ENCODE measurements at places on chromosomes 1 and 21.

DNA sequence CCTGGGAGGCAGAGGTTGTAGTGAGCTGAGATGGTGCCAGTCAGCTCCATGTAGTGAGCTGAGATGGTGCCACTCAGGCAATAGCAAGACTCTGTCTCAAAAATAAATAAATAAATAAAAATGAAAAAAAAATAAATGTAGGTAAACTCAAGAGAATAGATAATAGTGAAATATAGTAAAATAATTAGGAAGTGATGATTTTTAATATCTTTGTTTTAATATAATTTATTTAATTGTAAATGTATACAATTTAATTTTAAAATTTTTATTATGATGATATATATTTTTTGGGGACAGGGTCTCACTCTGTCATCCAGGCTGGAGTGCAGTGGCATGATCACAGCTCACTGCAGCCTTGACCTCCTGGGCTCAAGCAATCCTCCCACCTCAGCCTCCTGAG lies 19.6 kb upstream of the SERINC2 start:
- no peak for DNase-seq

DNA sequence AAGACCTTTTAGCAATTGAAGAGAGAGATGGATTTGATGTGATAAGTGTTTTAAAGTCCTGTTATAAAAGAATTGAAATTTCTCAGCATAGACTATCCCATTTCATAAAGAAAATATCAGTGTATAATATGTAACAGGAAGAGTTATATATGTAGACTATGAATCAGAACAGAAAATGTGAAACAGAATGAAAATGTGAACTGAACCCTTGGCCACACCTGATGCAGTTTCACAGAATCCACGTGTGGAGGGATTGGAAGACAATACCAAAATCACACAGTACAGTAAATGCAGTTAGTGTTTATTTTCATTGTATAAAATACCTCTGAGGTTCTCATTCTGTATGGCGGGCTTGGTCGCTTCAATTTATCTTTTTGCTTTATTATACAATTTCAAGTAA lies 9.9 kb upstream of the SLAMF1 start:
- no peak for DNase-seq

GRCh38 chr1:231353086-231353485 lies 15.0 kb downstream of the SPRTN start:
- no peak for DNase-seq

DNA sequence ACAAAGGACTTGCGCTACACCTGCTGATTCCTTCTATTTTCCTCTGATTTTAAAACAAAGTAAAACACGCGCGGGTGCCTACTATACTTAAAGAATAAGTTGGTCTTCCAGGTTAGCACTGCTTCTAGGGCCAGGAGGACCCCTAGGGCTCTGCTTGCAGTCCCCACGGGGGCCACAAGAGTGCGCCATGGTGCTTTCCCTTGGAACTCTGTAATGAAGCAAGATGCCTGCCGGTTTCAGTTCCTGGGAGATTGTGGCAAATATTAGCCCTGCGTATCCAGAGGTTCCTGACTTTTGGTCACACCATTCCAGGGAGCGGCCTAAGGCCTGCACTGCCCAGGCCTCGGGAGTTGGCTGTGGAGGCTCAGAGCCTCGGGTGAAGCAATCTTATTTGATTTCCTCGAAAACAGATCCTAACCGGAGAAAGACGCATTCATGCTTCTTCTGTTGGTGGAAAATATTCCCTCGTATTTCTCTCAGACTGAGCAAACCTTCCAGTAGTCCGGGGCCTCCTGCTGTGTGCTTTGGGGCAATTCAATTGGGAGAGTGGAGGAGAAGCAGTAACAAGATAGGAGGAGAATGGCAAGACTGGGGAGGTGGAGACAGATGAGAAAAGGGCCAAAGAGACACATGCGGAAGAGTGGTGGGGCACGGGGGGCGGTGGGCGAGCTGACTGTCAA lies 25.3 kb downstream of the ADAM30 start:
- peak; percentile 41 for DNase-seq

DNA sequence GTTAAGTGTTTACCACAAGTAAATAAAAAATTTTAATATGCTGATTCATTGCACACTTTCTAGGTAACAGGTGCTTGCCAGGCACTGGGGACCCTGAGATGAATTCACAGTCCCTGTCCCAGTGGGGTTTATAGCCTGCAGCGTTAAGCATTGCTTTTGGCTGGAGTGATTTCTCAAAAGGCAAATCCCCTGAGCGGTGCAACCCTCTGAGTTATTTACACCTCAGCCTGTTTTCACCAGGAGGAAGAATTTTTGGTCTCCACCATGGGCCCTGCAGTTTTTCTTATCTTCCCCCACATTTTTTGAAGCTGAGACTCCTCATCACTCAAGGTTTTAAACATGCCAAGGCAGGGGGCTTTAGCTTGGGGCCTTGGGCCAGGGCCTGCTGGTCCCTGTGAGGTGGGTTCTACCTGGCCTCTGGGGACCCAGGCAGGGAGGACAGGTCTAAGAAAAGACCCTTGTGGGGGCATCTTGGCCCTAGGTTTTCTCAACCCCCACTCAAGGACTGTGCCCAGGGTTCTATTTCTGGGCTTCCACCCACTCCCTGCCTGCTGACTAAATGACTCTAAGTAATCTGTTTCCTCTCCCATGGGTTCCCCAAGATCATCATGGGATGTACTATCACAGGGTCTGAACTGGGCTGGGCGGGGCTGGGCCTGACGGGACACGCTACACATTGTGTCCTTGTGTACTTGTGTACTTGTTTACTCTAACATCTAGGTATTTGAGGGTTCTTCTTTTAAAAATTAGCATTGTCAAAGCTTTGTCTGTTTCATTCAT lies 10.2 kb upstream of the CHIT1 start:
- no peak for DNase-seq

GRCh38 chr1:204996981-204997380 lies 46.0 kb upstream of the CNTN2 start:
- DNase-seq, result no peak
